Temporal lobe (tissue), 4 donors: ENCODE measurements at places on chromosomes 3 and 15. TPM values are rescaled to one million over a fixed set of nuclear protein-coding genes. Genes with fewer than 3 reads are reported as not detected.

Gene EXD1
- 0.25 TPM for total RNA-seq

Gene GOLGA6L10
- total RNA-seq: 6.4 TPM

Gene CLDN18
- total RNA-seq: under 0.01 TPM

Gene SNX22
- 4.2 TPM for total RNA-seq

Gene C3orf18
- 8.9 TPM for total RNA-seq

Gene SV2B
- total RNA-seq: 37.1 TPM
